ENCODE measurements at places on chromosomes 16 and 17. TPM values are rescaled to one million over a fixed set of nuclear protein-coding genes. Genes with fewer than 3 reads are reported as not detected.

The ADAD2 gene
- total RNA-seq = not detected

The ACSM5 gene
- 3.0 TPM for total RNA-seq

The INCA1 gene
- total RNA-seq = 0.60 TPM

The CCL1 gene
- not detected for total RNA-seq

The TSNAXIP1 gene
- 0.37 TPM for total RNA-seq

The ZNF207 gene
- total RNA-seq = 113 TPM

The KRT28 gene
- total RNA-seq = not detected

The ABCC12 gene
- total RNA-seq = not detected

The TPSG1 gene
- total RNA-seq = 1.3 TPM

The RCVRN gene
- 0.33 TPM for total RNA-seq

The HBA2 gene
- 750 TPM for total RNA-seq

The KRTAP4-5 gene
- total RNA-seq = not detected

The SYNGR2 gene
- 58.1 TPM for total RNA-seq

The TIMM22 gene
- total RNA-seq = 8.0 TPM

- DNase-seq = no peak
Measured at GRCh38 chr17:278055-278675, 74.4 kb downstream of the RPH3AL start.

DNA sequence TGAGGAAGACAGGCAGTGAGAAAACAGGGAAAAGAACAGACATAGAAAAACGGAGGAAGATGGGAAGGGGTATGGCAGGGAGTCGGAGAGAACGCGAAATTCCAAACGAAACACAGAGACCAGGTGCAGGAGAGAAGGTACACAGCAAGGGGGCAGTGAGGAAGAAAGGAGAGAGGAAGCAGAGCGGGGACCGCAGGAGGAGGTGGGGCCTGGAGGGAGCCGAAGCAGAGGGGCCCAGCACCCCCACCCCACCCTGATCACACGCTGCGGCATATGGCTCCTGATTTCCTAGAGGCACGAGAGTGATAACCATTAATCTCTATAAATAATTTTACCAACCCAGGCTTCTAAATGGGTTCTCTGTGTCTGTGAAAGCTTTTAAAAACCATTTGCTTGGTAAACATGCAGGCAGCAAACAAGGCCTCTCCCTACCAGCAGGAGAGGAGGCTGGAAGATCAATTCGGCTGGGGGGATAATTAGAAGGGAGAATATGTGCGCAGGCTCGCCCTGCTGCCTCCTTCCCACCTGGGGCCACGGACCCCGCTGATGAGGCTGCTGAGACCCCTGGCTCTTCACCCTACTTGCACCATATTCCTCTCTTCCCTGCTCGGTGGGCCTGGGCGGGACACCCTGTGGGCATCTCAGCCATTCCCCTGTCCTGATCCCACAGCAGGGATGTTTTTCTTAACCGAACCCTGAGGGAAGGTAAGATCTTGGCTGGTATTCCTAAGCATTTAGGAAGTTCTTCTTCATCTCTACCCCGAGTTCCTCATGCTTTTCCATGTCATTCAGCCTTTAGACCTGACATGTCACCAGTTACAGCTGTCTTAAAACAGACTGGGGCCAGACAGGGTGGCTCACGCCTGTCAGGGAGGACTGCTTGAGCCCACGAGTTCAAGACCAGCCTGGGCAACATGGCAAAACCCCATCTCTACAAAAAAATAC, 86.7 kb downstream of the TMEM132E start:
- DNase-seq = peak; percentile 67

DNA sequence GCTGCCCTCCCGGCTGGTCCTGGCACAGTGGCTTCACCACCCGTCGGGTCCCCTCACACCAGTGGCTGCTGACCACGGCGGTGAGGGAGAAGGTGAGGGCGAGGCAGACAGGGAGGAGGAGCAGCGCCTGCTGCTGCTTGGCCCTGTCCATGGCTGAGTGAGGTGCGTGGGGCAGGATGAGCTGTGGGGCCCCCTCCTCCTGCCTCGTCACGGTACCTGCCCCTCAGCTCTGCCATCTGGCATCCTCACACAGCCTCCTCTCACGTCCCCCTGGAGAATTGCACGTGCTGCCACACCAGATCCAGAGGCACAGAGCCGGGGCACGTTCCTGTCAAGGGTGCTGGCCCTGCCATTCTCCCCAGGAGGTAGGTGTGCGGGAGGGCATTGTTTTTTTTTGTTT, at the start of gene GSG1L2:
Gene GSG1L2, minus strand, starts transcription at position 159 of the 400 bp plus-strand sequence. Its CDS starts 8 bp downstream, at position 151.
- no peak for DNase-seq

- peak; percentile 92 for DNase-seq
Measured at GRCh38 chr17:17028059-17028877, 14.0 kb upstream of the MPRIP start.

DNA sequence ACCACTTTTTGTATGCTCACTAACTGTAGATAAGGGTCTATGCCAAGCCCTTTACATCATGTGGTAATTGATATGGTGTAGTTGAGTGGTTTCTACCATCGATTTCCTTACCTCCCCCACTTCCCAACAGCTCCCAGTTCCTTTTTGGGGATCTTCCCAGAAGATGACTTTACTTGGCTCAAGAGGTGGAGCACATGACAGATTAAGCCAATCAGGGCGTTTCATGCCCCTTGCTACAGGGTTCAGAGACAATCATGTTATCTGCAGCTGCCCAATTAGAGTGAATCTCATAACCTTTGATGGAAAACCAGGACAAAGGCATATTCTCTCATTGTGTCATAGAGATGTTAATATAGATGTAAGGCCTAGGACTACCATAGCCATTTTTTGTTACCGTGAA, 16.2 kb upstream of the BMERB1 start:
- no peak for DNase-seq

GRCh38 chr16:54366943-54367342, 80.4 kb upstream of the IRX3 start:
- no peak for DNase-seq

DNA sequence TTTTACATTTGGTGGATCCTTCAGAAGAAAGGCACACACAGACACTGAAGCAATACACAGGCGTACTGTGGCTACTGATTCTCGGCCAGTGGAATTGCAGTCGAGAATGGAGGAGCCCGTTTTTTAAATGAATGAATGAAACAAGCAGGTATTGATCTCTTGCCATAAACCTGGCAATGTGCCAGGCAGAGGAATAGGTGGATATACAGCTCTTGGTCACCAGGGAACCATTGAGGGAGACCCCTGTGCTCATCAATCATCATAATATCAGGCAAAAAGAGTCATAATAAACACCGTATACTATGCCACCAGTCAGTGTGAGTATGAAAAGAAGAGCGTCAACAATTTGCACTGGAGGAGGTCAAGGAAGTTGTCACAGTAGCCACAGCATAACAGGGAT, 140.3 kb upstream of the FOXF1 start:
- DNase-seq = peak; percentile 5

DNA sequence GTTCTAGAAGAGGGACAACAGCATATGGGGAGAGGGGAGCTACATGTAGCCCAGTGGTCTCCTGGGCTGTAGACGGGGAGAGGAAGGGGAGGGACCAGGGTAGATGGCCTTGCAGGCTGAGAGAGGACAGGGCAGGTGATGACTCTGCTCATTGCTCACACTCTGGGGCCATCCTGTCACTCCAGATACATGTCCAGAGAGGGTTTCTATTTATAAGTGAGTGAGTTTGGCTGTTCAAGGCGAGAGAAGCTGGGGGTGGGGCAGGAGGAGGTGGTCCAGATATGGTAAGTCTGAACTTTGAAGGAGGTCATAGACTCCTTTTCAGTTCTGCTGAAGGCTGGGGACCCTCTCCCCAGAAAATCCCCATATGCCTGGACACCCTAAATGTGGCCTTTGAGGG, 22.2 kb downstream of the CACNA1G start:
- DNase-seq = no peak

- no peak for DNase-seq
Measured at GRCh38 chr17:17108451-17109049, 66.3 kb downstream of the MPRIP start.

DNA sequence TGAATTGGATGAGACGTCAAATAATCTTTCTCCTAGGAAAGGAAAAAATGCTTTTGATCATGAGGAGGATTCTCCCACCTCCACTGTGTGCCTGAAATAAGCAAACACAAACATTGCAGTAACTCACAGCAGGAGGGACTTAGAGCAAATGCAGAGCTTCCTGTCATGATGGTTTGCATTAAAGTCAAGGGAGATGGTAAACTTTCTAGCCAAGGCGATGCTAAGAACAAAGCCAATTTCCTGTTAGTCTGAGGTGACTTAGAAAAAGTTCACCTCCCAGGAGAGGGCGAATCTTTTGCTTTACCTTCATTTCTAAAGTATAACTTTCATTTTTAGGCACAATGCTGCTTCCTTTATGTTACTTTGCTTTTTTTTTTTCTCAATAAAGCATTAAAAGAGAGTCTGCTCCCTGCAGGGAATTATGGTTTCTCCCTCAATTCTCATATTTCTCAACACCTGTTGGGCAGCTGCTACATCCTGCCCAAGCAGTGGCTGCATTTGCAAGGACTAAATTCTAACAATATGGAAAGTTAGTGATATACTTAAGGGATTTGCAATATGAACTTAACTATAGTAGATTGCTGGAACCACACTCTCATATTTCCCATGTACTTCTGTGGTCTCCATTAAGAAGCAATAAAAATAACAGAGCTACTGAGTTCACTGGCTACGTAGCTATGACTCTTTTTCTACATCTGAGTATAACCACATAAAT, 175.6 kb downstream of the PCTP start:
- no peak for DNase-seq

- DNase-seq = no peak
Measured at GRCh38 chr17:73667181-73667959, 23.1 kb upstream of the SDK2 start.

DNA sequence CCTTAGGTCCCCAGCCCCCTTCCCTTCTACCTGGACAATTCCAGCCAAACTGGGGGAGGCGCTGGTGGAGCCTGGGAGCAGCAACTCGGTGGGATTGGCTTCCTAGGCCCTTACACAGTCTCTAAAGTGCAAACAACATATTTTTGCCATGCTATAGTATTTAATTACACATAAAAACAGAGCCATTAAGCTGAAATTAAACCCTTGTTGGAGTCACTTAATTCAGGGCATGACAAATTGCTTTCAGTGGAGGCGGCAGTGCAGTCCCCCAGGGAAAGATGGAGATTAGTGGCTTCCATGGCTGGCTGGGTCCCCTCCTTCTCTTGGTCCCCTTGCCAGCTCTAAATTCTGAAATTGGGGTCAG, 17.3 kb downstream of the IGFBP4 start:
- DNase-seq = no peak

DNA sequence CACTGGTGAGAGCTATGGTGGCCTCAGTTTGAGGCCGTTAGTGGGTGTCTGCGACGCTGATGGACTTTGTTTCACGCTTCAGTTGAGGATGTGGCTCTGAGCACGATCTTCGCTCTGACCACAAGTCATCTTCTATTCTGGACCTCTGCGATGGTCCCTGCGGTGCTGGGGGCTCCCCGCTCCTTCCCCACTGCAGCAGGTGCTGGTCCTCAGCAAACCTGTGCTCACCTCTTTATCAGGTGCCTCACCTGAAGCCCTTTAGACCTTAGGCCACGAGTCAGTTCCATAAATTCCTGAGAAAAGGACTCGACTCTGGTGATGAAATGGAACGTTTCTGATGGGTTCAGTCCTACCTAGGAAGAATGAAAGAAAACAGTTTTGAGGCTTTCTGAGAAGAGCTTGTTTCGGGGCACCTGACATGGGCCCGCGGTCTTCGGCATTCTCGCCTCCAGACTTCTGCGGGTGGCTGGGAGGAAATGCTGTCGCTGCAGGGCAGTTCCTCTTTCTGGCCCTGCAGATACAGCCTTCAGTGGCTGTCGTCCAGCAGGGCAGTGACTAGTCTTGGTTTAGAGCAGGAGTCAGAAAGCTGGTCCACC, 4.7 kb downstream of the KCTD5 start:
- DNase-seq = peak; percentile 89

GRCh38 chr17:50026837-50027171, 29.1 kb upstream of the ITGA3 start:
- DNase-seq = peak; percentile 95

GRCh38 chr17:57597531-57598453, 147.3 kb downstream of the CCDC182 start:
- peak; percentile 83 for DNase-seq

DNA sequence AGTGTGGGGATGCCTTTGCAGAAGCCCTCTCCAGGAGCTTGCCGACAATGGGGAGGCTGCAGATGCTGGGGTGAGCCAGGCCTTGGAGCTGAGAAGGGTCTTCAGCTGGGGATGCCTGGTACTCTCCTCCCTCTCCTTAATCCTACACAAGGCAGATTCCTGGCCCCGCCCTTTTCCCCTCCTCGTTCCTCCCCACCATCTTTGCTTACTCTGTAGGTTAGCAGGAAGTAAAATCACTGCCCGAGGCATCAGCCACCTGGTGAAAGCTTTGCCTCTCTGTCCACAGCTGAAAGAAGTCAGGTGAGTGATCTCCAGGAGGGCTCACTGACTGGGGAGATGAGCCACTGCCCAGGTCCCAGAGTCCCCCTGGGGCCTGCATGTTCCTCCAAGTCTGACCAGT, 38.7 kb downstream of the NLRC5 start:
- DNase-seq = peak; percentile 23

GRCh38 chr17:8806926-8807550, 7.9 kb upstream of the MFSD6L start:
- DNase-seq = no peak

- no peak for DNase-seq
Measured at GRCh38 chr17:39800540-39800939, 62.8 kb downstream of the GRB7 start.

- DNase-seq = no peak
Measured at GRCh38 chr16:56263711-56264608, 72.7 kb downstream of the GNAO1 start.

- DNase-seq = peak; percentile 73
Measured at GRCh38 chr16:87178177-87178863, 138.9 kb downstream of the C16orf95 start.

GRCh38 chr17:63275318-63275970, 170.7 kb downstream of the CYB561 start:
- no peak for DNase-seq

DNA sequence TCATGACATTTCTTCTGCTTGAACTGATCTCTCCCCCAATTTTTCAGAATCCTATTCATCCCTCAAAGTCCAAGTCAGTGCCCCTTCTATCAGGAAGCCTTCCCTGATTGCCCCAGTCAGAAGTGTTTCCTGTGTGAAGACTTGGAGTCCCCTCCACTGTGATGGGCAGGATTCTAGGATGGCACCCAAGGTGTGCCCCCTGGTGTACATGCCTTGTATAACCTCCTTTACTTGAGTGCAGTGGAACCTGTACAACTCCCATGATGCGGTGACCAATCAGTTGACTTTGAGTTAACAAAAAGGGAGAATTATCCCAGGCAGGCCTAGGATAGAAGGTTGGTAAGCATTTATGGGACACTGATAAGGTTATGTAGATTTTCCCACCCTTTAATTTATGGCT, 23.4 kb downstream of the MYH13 start:
- no peak for DNase-seq
